RWPE2 (cell line): ENCODE measurements at places on chromosomes 13 and 19.

DNA sequence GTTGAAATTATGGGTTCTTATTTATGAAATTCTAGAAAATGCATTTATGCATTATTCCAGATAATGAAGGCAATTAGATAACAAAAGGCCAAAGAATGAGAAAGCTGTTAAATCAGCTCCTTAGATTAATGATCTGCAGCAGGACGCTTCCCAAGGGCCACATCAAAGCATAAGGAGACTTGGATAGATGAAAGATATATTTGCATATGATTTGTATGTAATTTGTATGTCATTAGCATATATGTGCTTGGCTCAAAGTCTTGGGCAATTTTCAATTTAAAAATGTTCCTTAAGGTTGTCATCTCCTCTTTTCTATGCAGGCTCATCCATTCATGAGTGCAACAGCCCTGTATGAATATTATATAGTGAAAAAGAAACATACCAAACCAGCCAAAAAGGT lies 126.8 kb upstream of the IRS2 start:
- DNase-seq, result no peak

GRCh38 chr13:87459419-87459818 lies 211.8 kb upstream of the SLITRK5 start:
- DNase-seq, result no peak

- DNase-seq, result peak; percentile 61
These were observed 147.8 kb downstream of the SLITRK6 start for GRCh38 chr13:85651440-85651839.

- DNase-seq, result no peak
These were observed 7.2 kb downstream of the IQCN start for GRCh38 chr19:18266771-18267686.

DNA sequence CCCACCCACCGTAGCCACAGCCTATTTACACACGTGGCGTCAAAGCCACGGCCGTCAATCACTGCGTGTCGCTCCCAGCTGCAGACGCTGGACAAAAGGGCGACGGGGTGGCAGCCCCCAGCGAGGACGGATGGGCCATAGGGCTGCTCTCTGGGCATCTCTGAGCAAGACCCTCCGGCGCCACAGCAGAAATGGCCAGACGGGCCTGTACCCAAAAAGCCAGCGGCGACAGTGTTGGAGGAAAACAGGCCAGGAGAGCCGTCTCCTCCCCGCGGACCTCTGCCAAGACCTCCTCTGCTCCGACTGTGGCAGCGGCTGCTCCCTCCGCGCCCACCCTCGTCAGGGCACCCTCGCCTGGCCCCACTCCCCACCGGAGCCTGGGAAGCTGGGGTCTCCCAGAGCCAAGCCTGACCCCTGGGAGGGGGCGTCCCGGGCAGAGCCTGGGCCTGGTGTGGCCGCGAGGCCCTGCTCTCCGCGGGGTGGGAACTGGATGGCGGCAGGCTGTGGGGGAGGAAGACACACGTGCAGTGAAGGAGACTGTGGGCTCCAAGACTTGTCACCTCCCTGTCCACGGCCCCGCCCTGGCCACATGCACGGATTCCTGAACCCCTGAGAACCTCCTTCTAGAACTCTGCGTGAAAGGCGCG lies 2.7 kb downstream of the C2CD4C start:
- DNase-seq, result peak; percentile 39

GRCh38 chr19:15702534-15702930 lies 25.3 kb upstream of the OR10H2 start:
- DNase-seq, result no peak

- DNase-seq, result no peak
These were observed 4.5 kb downstream of the FAM174C start for GRCh38 chr19:1279782-1280341.

GRCh38 chr19:50005428-50005827 lies 19.7 kb downstream of the VRK3 start:
- no peak for DNase-seq

GRCh38 chr13:51639171-51639570 lies 54.9 kb downstream of the WDFY2 start:
- no peak for DNase-seq

GRCh38 chr13:21849323-21849722 lies 178.4 kb downstream of the FGF9 start:
- no peak for DNase-seq

GRCh38 chr13:88014527-88014926 lies 343.4 kb downstream of the SLITRK5 start:
- DNase-seq, result no peak

DNA sequence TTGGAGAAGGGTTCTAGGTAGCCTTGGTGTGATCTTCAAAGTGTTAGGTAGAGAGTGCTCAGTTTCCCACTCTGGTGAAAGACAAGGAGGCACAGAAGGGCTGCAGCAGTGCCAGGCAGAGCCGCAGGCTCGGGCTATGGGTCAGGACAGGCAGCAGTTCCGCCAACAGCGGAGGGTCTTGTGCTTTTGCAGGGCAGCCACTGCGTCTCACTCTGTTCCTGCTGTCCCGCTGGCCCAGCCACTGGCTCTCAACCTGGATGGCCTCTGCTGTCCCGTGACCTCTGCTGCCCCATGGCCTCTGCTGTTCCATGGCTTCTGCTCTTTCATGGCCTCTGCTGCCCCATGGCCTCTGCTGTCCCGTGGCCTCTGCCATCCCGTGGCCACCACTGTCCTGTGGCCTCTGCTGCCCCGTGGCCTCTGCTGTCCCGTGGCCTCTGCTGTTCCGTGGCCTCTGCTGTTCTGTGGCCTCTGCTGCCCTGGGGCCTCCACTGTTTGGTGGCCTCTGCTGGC lies 175.7 kb downstream of the URI1 start:
- no peak for DNase-seq

DNA sequence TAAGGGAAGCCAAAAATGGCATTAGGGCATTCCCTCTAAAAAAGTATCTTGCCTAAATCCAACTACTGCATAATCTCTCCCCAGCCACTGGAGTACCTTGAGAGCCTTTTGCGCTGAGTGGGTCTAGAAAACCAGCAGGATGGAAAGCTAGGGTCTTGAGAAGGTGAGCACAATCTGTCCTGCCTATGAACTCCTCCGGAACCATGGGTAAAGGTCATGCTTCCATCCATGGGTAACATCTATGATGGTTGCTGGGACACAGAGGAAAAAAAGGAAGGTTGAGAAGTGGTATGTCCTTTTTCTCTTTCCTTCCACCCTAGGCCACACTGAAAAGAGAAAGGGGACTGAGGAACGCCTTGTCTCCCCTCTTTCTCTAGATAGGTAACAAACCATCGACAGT lies 52.4 kb downstream of the ZNF676 start:
- no peak for DNase-seq

DNA sequence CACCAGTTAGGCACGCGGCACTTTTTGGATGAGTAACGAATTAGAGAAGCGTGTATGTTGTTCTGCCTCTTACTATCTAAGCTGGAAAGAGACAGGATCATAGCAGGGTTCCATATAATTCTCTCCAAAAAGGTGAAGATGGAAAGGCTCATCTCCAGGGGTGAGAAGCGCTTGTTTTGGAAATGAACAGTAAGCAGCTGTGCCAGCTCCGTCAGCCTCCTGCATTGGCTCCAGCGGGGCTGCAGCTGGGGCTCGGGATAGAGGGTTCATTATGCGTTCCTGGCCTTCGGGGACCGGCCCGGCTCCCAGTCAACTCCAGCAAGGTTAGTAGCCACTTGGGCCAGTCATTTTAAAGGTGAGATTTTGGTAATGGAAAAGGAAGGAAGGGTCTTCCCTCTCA lies 155.5 kb downstream of the COL4A1 start:
- DNase-seq, result no peak

GRCh38 chr13:111508164-111508870 lies 187.9 kb downstream of the TEX29 start:
- DNase-seq, result peak; percentile 25

- DNase-seq, result no peak
These were observed 6.4 kb downstream of the EGLN2 start for GRCh38 chr19:40805258-40805868.

GRCh38 chr13:108597943-108598342 lies 31.5 kb upstream of the MYO16 start:
- no peak for DNase-seq

DNA sequence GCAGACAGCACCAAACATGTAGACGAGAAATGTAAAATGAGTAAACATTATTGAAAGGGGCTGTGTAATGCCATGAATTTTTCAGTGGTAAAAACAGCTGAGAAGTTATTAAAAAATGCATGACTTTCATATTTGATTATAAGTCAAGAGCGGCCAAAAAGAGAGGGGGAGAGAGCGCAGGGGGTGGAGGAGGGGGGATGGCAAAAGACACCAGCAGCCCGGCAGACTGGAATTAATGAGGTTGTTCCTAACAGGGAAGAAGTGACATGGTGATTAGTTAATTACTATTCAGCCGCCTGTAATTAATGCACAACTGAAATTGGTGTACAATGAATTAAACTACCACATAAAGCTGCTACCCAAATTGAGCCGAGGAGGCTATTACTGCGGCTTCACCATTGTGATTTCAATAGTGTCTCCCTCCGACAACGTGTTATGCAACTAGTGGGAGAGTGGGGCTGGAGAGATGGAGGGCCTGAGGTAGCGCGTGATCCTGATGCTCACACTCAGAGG lies 89.1 kb upstream of the VSTM2B start:
- no peak for DNase-seq

DNA sequence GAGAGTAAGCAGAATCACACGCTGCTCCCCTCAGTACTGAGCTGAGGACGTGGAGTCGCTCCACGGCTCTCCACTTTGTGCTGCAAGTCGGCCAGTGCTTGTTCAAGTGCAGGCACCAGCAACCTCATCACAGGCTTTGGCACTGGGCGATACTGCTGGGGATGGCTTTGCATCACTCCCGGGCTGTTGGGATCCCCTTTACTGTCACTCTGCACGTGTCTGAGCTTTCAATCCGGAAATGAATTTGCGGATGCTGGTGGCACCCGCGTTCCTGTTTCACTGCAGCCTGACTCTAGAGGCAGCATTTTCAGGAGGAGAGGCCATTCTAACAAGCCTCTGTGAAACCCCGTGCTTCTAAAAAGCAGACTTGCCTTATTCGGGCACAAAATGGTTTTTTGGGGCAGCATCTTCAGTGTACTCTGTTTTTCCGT lies 19.1 kb downstream of the SMARCA4 start:
- no peak for DNase-seq

- peak; percentile 20 for DNase-seq
These were observed 163.9 kb downstream of the TEX29 start for GRCh38 chr13:111484141-111484925.
